Ureter (tissue), 1 donor: ENCODE measurements at places on chromosomes 5 and 9. TPM values are rescaled to one million over a fixed set of nuclear protein-coding genes. Genes with fewer than 3 reads are reported as not detected.

FOXD1 gene
- 1.1 TPM for total RNA-seq

- no peak for DNase-seq
Measured at GRCh38 chr5:133240425-133241091, 188.7 kb downstream of the HSPA4 start.

GRCh38 chr9:75911390-75911789 lies 20.9 kb downstream of the PCSK5 start:
- no peak for DNase-seq

- no peak for DNase-seq
Measured at GRCh38 chr5:171901764-171902163, 104.7 kb downstream of the FBXW11 start.

GABRA6 gene
- not detected for total RNA-seq

GNA14 gene
- total RNA-seq = 12.4 TPM
